ENCODE measurements at places on chromosomes 4 and X. TPM values are rescaled to one million over a fixed set of nuclear protein-coding genes. Genes with fewer than 3 reads are reported as not detected.

SOX3 gene
- 0.42 TPM for polyA plus RNA-seq

DNA sequence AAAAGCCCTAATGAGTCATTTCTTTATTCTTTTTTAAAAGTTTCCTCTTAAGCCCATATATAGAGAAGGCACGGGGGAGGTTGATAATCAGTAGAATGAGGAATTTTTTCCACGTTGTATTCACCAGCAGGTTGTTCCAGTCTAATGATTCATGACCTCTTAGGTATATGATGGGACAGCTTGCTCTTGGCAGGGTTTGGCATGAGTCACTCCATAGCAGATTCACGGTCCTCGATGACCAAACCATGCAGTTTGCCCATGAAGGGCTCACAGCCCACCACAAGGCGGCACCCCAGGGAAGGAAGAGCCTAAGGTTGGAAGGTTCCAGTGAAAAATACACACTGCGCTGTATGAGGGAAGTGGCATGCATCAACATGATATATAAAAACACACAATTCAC lies 623.8 kb upstream of the DIPK2B start:
- DNase-seq = no peak

DNA sequence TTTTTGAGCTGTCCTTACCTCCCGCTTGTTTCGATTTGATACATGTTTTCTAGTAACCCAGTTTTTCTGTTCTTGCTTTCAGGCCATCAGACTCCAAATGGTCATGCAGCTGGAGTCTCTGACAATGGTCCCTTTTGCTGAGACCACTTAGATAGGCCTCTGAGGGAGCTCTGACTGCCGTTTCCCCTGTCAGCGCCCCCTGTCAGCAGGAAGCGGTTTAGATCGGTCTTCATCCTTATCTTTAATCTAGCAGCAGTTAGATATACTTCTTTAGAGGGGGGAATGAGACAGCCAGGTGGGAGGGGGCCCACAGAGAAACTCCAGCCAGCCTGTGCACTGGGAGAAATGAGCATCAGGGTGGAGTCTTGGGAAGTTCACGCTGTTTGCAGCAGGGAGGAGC lies 457.9 kb downstream of the GPAT3 start:
- DNase-seq = no peak

DNA sequence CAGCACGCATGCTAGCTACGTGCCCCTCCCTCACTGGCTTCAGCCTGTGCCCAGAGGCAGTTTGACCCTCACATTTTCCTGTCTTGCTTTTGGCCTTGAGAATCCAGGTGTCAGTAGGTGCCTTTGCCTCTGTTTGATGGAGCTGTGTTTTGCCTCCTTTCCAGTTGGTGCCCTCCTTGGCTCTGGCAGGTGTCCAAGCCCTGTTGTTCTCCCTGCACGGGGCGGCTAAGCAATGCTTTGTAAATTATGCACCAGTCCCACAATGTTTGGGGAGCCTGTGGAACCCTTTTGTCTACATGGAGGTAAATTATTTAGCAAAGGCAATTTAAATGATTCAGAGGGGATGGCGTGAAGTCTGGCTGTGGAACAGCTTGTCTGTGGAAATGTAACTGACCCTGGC lies 202.9 kb upstream of the BOD1L1 start:
- DNase-seq = no peak

- DNase-seq = no peak
Observed at GRCh38 chr4:182314537-182314936, 71.3 kb downstream of the TENM3 start.

MAMLD1 gene
- polyA plus RNA-seq = 15.2 TPM

GRCh38 chr4:125526420-125526819 lies 211.7 kb downstream of the FAT4 start:
- DNase-seq = no peak

DNA sequence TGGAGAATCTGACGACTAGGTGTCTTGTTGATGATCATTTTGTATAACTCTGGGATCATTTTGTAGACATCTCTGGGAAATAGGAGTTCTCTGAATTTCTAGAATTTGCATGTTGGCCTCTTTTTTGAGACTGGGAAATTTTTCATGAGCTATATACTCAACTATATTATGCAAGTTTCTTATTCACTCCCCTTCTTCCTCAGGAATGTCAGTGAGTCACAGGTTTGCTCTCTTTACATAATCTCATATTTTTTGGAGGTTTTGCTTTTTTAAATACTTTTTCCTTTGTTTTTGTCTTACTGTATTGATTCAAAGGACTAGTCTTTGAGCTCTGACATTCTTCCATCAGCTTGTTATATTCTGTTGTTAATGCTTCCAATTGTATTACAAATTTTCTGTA lies 1324.2 kb downstream of the TECRL start:
- DNase-seq = no peak

RAB40A gene
- polyA plus RNA-seq = 0.34 TPM

LRP2BP gene
- 6.7 TPM for polyA plus RNA-seq

CENPU gene
- polyA plus RNA-seq = 19.0 TPM

DNA sequence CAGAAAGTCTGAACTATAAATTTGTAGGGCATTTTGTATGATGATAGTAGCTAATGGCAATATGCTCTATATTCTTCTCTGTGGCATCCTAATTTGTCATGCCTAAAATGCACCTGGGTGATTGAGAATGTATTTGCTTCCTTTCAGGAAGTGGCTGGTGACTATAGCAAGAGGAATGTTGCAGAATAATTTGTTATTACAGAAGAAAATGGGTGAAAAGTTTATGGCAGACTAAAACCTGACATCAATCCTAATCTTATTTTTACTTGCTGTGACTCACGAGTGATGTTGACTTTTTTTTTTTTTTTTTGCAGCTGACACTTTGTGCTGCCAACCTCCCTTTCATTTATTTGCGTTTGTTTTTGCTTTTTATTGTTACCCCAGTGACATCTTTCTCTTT lies 141.1 kb downstream of the MSL3 start:
- no peak for DNase-seq

DNA sequence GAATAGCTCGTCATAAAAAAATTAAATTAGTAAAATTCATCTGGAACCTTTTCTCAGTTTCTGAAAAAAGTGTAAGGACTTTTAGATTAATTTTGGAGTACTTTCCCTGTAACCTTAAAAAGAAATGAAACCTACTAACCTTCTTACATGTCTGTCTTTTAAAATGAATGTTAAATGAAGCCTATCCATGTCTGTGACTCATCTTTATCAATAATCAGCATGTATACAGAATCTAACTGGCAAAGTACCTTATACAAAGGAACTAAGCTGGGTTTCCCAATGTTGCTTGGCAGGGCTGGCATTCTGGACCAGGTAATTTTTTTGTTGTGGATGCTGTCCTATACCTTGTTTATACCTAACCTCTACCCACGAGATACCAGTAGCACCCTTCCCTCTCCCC lies 13.6 kb downstream of the FBXW7 start:
- DNase-seq = no peak

DNA sequence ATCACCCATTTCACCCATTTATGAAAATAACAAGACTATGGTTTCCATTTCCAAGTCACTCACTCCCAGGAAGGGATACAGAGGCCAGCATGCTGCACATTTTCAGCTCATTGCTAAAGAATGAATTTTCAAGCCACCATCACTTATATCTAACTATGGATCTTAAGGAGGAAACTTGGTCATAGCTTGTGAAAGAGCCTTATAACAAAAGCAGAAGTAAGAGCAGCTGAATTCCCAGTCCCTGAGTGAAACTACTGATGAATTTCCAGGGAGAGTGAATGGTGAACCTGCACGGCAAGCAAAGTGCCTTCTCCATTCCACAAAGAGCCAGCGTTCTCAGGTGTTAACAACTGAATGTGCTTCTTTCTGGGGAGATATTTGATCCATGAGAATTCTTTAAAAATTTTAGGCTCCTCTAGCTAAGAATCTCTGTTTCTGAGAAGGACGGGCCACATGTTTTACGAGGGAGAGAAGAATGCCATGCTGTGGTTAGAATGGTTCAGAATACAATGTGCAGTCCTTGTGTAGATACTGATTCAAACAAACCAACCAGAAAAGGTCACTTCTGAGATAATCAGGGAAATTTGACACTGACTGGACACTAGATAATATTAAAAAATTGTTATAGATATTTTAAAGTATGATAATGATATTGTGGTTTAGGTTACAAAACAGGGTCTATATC lies 24.0 kb downstream of the BTC start:
- DNase-seq = no peak

SLC9A7 gene
- 6.7 TPM for polyA plus RNA-seq

MAGEA4 gene
- polyA plus RNA-seq = not detected

GRCh38 chr4:153573881-153574802 lies 108.0 kb downstream of the TMEM131L start:
- DNase-seq = peak; percentile 96

ARHGEF9 gene
- polyA plus RNA-seq = 23.2 TPM

DNA sequence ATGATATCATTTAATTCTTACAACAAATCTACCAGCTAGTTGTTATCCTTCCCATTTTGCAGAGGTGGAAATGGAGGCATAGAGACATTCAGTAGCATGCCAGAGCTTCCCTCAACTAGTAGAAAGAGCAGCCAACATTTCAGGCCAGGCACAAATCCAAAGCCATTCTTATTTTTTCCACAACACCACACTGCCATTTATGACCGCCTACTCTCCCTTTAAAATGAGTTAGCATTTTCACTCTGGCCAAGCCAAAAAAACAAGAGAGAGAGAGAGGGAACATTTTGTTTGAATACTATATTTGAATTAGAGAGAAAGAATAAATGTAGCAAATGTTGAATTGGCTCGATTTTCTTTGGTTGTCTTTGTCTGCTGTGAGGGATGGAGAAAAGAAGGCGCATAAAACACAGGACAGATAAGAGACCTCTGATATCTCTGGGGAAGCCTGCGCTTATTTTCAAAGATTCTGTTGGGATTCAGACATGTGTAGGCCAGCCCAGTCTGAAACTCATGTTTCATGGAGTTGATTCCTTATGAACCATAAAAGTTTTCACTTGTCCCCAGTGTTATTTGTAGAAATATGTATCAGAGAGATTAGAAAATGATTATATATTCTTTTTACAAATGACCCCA lies 265.7 kb downstream of the RAB28 start:
- DNase-seq = peak; percentile 87

DNA sequence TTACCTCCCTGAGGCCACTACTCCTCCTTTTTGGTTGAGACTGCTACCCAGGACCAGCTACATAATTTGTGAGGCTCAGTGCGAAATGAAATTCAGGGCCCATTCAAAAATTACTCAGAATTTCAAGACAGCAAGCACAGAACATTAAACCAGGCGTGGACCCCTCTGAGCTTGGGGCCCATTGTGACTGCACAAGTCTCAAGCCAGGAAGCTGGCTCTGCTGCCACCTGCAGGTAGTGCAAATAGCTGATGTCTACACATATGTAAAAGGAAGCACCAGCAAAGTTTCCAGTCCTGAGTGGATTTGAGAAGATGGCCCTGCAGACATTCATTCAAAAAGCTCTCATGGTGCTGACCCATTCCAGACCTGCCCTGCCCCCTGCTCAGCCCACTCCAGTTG lies 213.4 kb upstream of the LNX1 start:
- DNase-seq = no peak

MXRA5 gene
- 73.5 TPM for polyA plus RNA-seq

GRCh38 chr4:96471956-96472867 lies 632.3 kb downstream of the PDHA2 start:
- DNase-seq = no peak

GRCh38 chr4:181265370-181265769 lies 977.8 kb upstream of the TENM3 start:
- DNase-seq = no peak

GRCh38 chr4:147368948-147369347 lies 111.9 kb upstream of the EDNRA start:
- DNase-seq = peak; percentile 32

GRCh38 chrX:153966841-153967535 lies 4.6 kb downstream of the HCFC1 start:
- no peak for DNase-seq

All from muscle of leg (tissue), 16 donors.